NCI-H187 treated with DMSO at 0.1 percent for 48 hours (cell line): ENCODE measurements at places on chromosomes 4 and X.

DNA sequence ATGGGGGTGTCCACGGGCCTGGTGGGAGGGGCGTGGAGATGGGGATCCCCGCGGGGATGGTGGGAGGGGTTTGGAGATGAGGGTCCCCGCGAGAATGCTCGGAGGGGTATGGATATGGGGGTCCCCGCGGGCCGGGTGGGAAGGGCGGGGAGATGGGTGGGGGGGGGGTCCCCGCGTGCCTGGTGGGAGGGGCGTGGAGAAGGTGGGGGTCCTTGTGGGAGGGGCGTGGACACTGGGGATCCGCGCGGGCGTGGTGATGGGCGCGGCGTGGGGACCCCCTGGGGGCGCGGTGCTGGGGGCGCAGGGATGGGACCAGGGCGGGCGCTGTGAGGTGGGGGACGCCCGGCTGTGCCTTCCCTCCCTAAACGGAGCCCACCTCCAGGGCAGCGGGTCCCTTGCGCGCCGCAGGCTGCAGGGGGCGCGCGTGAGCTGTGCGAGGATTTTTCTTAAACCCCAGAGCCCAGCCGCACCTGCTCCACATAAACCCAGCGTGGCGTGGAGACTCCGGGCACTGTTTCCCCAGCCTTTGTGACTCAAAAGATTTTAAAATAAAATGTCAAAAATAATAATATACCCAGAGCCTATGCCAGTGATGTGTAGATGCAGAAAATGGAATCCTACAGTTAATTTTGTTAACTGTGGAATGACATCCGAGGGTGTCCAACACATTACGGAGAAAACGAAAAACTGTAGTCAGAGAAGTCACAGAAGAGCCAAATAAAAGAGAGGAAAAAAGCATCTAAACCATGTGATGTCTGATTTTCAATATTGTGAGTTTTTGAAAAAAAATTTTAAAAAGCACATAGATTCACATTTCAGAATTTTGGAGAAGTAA lies 1.5 kb upstream of the ASMTL start:
- DNase-seq, result no peak

GRCh38 chr4:100366213-100366612 lies 151.6 kb downstream of the EMCN start:
- no peak for DNase-seq

GRCh38 chrX:150160656-150161055 lies 202.5 kb upstream of the MAMLD1 start:
- DNase-seq, result no peak

DNA sequence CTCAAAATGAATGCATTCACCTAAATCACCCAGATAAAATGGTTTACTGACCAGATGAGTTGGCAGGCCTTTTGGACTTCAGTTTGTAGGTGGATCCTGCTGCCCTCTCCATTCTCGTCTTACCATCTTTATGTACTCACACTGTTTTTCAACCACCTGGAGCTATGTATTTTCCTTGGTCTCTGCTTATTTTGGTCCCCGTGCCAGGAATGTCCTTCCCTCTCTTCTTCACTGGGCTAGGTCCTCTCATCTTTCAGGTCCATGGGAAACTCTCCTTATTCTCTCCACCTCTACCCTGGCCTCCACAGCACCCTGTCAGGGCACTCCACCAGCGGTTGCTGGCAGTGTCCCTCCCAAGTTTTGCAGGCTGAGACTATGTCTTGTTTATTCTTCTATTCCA lies 2.6 kb downstream of the GPRIN3 start:
- no peak for DNase-seq

DNA sequence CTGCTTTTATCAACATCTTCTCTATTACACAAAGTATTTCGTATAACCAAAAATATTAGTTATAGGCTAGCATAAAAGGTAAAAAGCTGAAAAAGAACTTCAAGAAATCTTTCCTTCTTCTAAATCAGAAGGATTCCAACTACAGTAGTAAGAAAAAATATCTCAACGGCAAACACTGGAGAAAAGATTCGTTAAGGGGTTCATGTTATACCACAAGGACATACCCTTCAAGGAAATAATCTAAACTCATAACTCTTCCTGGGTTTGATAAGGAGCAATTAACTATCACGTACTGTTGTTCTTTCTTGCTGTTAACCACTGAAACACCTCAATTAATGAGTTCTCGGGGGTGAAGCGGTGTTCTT lies 1.5 kb downstream of the SMIM14 start:
- no peak for DNase-seq

- DNase-seq, result no peak
These were observed 12.8 kb upstream of the SLITRK4 start for GRCh38 chrX:143648705-143649104.

GRCh38 chrX:51420610-51421009 lies 75.8 kb downstream of the NUDT11 start:
- DNase-seq, result no peak

DNA sequence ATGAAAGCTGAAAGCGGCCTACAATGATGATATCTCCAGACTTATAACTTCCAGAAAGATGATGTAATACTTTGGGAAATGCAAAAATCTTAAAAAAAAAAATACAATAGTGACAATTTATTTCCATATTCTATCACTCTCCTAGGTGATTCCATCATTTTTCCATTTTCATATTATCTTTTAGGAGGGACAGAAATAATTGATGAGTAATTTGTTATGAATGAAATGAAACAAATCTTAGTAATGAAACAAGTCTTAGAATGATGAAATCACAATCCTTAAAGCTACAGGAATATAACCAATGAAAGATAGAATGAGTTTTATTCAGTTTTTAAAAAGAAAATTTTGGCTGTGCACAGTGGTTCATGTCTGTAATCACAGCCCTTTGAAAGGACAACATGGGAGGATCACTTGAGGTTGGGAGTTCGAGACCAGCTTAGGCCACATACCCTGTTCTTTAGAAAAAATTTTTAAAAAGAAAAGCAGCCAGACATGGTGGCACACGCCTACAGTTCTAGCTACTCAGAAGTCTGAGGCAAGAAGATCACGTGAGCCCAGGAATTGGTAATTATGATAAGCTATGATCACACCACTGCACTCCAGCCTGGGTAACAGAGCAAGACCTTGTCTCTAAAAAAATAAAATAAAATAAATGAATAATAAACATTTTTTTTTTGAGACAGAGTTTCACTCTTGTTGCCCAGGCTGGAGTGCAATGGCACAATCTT lies 21.7 kb downstream of the CLOCK start:
- DNase-seq, result no peak

GRCh38 chr4:100379583-100380105 lies 138.2 kb downstream of the EMCN start:
- DNase-seq, result no peak
